ENCODE measurements at places on chromosomes 11 and 22. TPM values are rescaled to one million over a fixed set of nuclear protein-coding genes. Genes with fewer than 3 reads are reported as not detected.

The AQP11 gene
- polyA plus RNA-seq: 1.7 TPM

The C11orf87 gene
- polyA plus RNA-seq: 0.29 TPM

The SMIM35 gene
- polyA plus RNA-seq: 0.11 TPM

The LRRC74B gene
- polyA plus RNA-seq: 0.05 TPM

The OVOL1 gene
- polyA plus RNA-seq: 8.2 TPM

The MPST gene
- polyA plus RNA-seq: 37.8 TPM

The SCYL1 gene
- polyA plus RNA-seq: 40.7 TPM

The APOBEC3F gene
- 2.4 TPM for polyA plus RNA-seq

The PDGFD gene
- 17.5 TPM for polyA plus RNA-seq

The TREH gene
- 0.42 TPM for polyA plus RNA-seq

The DKK3 gene
- polyA plus RNA-seq: 78.7 TPM

The BIRC3 gene
- 1.6 TPM for polyA plus RNA-seq

The ADM2 gene
- polyA plus RNA-seq: 0.37 TPM

The OR4S2 gene
- not detected for polyA plus RNA-seq

The OR51B4 gene
- polyA plus RNA-seq: not detected

The RFPL3 gene
- not detected for polyA plus RNA-seq

The CBLIF gene
- not detected for polyA plus RNA-seq

The NELL1 gene
- polyA plus RNA-seq: 8.0 TPM

The HEPHL1 gene
- polyA plus RNA-seq: not detected

The SPTBN2 gene
- polyA plus RNA-seq: 14.9 TPM

The DRICH1 gene
- not detected for polyA plus RNA-seq
